AG08396 (cell line): ENCODE measurements at places on chromosomes 3 and 15.

- DNase-seq, result no peak
Measured at GRCh38 chr15:28208583-28208982, 109.5 kb upstream of the OCA2 start.

- DNase-seq, result no peak
Measured at GRCh38 chr3:127425505-127426443, 137.9 kb upstream of the PRR20G start.

DNA sequence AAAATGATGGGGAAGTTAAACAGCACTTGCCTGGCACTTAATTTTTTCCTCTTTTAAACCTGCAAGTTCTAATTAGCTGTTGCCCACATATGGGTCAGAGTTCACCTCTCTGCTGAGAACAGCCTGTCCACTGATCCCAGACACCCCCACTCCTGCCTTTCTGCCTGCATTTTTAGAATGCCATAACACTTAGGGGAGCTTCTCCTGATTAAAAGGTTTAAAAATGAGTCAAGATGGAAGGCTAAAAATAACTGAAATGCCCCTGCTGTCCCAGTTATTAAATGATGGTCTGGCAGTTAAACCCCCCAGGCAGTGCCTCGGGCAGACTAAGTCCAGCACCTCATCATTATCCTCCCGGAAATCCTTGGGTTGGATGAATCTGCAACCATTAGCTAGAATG, 913.6 kb upstream of the ARPP21 start:
- no peak for DNase-seq

DNA sequence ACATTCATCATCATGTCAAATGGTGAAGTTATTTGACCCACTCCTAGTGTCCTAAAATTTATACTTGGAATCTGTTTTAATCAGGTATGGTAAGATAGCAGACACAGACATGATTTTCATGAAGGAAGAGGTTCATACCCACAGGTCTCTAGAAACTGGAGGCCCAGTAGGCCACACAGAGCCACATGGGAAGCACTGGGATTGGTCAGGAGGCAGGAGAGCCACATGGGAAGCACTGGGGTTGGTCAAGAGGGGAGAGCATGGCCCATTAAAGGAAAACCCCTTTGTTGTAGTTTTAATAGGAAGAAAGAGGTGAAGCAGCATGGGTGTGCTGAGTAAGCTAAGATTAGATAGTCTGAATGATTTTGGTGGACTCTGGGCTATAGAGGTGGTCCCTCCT, 356.9 kb downstream of the MFSD1 start:
- no peak for DNase-seq

DNA sequence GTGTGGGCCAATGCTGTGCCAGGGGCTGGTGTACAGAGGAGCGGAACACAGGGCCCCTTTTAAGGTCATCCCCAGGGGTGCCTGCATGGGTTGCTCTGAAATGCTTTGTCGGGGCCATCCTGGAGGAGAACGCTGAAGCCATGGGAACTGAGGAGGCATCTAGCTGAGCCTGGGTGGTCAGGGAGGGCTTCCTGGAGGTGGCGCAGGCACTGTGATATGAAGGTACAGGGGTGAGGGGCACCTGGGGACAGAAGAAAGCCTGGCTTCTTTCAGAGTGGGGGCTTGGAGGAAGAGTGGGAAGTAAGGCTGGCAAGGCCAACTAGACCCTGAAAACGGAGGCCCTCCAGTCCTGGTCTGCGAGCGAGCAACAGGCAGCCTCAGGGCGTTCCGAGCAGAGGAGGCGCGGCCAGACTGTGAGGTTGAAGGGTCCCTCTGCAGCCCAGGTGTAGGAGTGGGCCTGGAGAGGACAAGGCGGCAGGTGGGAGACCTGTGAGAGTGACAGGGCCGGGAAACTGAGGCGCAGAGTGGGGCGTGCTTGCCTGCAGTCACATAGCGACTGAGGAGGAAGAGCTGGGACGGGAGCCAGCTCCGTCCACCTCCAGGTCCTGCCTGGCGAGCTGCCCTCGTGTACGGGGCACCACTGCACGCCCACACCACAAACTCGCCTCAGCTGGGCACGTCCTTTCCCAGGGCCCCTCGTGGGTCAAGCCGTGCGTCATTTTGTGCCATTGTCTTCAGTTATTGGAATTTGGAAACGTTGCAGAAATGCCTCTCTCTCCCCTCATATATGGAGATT, 4.1 kb downstream of the FBLN2 start:
- no peak for DNase-seq

- DNase-seq, result no peak
Measured at GRCh38 chr15:42378011-42378410, 18.7 kb downstream of the CAPN3 start.

DNA sequence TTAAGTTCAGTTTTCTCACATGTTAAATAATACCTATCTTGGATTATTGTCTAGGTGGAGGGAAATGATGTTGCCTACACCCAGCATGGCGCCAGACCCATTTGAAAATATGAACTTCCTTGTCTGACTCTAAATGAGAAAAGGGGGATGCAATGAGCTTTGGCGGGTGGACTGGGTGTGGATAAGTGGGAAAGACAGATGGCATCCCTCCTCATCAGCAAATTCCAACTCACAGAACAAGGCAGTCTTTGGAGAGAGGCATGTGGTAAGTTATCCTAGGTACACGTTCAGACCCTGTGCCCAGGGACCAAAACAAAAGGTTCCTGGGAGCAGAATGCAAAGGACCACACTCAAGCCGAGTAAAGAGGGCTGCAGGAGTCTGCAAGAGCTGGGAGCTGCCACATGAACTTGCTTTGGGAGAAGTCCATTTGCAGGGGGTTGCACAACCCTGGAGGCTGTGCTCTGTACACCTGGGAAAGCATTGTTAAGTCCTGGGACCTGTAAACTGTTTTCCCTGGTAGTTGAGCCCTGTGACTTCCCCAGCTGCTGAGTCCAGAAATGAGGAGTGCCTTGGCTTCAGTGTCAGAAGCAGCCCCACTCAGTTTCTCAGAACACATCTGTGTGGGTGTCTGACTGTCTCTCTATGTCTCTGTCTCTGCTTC, 102.3 kb upstream of the TPM1 start:
- no peak for DNase-seq

DNA sequence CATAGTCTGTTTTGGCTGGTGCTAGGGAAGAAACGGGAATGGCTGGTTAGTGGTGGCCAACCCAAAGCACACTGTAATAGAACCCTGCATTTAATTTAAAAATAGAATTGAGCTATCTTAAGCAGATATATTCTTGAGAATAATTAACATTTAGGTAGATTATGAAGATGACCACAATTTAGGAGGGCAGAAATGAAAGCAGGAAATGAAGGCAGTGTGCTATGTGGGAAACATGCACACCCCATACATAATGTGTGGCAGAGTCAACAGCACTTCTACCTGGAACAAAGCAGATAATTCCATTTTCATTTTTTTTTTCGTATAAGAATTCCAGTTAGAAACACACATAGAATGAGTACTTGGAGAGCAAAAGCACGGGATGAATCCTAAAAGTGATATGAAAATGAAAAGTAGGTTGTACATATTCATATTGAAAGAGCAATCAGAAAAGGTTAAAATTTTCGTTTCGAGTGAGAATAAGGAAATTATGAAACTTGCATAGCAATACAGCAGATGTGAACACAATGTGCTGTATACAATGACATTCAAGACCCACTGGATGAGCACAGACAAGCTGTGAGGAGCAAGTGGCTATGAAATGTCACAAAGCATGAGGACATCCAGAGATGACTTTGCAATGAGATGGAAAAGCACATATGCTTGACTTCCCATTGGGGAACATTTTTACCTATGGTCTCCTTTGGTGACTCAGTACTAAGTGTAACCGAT, 102.6 kb downstream of the TFG start:
- no peak for DNase-seq

DNA sequence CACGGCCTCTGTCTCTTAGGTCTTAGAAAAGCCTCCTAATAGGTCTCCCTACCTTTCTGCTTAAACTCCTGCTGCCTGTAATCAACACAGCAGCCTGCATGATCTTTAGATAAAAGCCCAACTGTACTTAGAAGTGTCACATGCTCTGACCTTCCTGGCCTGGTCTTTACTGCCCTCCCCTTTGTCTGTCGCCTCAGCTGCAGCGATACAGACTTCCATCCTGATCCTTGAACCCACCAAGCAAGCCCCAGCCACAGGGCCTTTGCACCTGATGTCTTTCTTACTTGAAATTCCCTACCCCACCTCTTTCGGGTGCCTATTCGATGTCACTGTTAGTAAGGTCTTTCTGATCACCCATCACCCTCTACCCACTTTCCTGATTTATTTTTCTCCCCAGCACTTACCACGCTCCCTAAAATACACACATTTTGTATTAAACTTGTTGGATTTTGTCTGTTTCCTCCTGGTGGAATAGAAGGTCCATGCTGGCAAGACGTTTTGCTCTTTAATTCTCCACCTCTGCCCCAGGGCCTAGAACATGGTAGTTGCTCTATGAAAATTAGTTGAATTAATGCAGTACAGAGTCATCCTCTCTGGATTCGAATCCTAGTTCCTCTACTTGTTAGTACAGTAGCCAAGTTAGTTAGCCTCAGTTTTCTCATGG, 51.1 kb downstream of the AQP9 start:
- DNase-seq, result no peak

- DNase-seq, result no peak
Measured at GRCh38 chr15:55834331-55834730, 91.4 kb upstream of the PRTG start.

GRCh38 chr3:56870436-56870835, 68.7 kb upstream of the ARHGEF3 start:
- no peak for DNase-seq

DNA sequence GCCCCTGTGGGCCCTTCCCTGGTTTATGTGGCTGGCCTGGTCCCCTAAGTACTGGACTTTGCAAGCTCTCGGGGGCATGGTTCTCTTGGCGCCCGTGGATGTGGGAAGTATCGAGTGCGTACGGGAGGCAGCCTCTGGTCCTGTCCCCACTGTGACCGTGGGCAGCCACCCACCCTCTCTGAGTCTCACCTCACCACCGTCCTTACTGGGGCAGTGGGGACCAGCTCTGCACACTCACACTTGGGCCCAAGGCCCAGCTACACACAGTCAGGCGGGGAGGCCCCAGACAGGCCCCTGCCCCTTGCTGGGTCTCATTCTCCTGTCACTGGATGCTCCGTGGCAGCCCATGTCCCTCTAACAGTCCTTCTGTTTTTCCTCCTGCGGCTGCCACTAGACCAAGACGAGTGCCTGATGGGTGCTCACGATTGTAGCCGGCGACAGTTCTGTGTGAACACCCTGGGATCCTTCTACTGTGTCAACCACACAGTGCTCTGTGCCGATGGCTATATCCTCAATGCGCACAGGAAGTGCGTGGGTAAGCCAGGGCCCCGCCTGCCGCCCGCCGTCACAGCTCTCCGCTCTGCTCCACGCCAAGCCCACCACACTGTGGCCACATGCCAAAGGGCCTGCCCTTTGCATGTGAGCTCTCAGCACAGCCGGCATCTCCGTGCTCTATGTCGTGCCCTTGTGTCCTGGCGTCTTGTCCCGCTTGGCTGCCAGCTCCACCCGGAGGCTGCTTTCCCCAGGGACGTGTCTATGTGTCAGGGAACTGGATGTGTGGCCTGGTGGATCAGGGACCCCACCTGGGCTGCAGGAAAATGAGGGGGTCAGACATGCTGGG, 72.7 kb downstream of the FBLN2 start:
- DNase-seq, result no peak

GRCh38 chr3:8387571-8387970, 114.1 kb upstream of the LMCD1 start:
- no peak for DNase-seq

DNA sequence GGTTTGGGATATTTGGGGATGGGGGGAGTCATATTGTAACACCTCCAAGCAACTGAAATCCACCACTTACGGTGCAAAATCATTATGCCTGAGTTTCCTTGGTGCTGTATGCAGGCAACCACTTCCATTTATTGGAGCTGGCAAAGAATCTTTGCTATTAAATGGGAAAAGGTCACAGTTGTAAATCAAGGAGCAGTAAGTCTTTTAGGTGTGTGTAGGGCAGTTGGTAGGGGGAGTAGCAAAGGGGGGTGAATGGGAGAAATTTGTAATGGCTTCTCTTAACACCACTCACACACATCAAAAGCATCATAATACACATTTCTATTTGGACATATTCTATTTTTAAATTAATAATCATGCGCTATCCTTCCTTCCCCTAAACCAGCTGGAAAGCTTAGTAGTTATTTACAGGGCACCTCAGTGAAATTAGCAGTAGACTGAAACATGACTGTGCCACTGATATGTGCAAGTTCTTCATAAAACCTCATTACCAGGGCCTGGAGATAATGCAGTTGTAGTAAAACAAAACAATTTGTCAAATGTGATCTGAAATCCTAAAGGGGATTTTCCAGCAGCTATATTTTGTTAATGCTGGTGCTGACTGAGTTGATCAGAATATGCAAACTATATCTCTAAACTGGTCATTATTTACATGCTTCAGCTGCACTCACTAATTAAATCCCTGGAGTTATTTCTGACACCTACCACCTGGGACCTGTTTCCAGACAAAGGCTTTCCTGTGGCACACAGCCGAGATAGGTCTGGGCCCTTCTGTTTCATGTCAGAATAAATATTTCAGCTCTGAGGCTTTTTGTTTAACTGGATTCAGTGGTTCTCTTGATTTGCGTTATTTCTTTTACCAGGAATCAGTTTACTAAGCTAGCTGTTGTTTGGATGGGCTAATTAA, 90.1 kb downstream of the B3GALNT1 start:
- no peak for DNase-seq

GRCh38 chr3:108406661-108407206, 103.7 kb downstream of the MYH15 start:
- peak; percentile 25 for DNase-seq

- peak; percentile 73 for DNase-seq
Measured at GRCh38 chr15:28885630-28886430, at the start of gene APBA2. APBA2 (plus strand) TSS chr15:28885974; CDS start chr15:29053885, 167,911 bp downstream.

DNA sequence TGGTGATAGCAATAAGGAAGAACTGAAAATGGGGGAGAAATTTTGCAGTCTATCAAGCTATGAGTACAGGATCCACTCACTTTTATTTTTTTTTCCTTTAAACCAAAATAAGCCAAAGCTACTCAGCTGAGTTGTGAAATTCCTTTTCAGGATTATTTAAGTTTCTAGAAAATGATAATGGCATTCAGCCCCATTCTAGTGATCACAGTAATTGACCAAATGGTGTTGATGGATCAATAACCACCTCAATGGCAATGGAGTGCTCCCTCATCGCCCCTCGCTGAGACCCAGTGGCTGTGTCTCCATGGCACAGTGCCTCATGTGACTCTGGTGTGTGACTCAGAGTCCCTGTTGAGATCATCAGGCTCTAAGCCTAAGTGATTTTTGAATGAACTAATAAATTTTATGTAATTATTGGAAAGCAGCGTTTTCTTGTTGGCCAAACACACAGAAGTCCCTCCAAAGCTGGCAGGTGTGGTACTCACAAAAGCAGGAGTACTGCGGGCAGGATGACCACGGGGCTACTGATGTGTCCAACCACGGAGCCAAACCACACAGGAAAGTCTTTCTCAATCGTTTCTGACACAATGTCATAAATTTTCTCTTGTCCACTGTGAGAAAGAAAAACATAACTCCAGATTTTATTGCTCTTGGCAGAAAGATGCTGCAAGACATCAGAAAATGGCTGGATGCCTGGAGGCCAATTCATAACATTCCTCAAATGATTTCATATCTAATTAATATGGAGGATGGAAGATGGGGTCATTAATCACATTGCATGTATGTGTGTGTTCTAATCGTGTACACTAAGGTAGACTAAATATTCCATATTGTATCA, 14.4 kb upstream of the STARD5 start:
- DNase-seq, result peak; percentile 42

- no peak for DNase-seq
Measured at GRCh38 chr3:144900366-144900765, 928.7 kb downstream of the DIPK2A start.

- no peak for DNase-seq
Measured at GRCh38 chr3:152688313-152688712, 146.6 kb upstream of the P2RY1 start.

- DNase-seq, result no peak
Measured at GRCh38 chr15:72183781-72184164, 13.8 kb downstream of the GRAMD2A start.

GRCh38 chr15:40456299-40456712, 14.5 kb upstream of the CHST14 start:
- no peak for DNase-seq
